ENCODE measurements at places on chromosomes 1 and 21. TPM values are rescaled to one million over a fixed set of nuclear protein-coding genes. Genes with fewer than 3 reads are reported as not detected.

ARHGAP29 gene
- total RNA-seq, result 44.0 TPM

JAK1 gene
- total RNA-seq, result 110 TPM

GRCh38 chr1:198363625-198364151 is 176.8 kb downstream of the ATP6V1G3 start:
- no peak overlapping the region for H3K4me3 ChIP-seq
- peaks cover 33% of the 10 kb centered on the region for H3K4me1 ChIP-seq
- no peaks in the 10 kb centered on the region for H3K36me3 ChIP-seq
- no peak overlapping the region for H3K27ac ChIP-seq
- H3K27me3 ChIP-seq, result no peaks in the 10 kb centered on the region

GRCh38 chr1:101316799-101317198 is 80.0 kb downstream of the S1PR1 start:
- no peak overlapping the region for H3K4me3 ChIP-seq
- H3K27ac ChIP-seq, result no peak overlapping the region
- peaks cover 35% of the 10 kb centered on the region for H3K27me3 ChIP-seq
- DNase-seq, result no peak

- no peak overlapping the region for H3K4me3 ChIP-seq
- no peaks in the 10 kb centered on the region for H3K36me3 ChIP-seq
- no peaks in the 10 kb centered on the region for H3K27me3 ChIP-seq
- H3K4me1 ChIP-seq, result peaks cover 54% of the 10 kb centered on the region
- DNase-seq, result no peak
- peak overlapping the region; percentile 57 for H3K27ac ChIP-seq
These were observed 92.0 kb downstream of the LAMC2 start for GRCh38 chr1:183277821-183278738.
